Midbrain (tissue), 1 donor: ENCODE measurements at places on chromosomes 4 and X.

DNA sequence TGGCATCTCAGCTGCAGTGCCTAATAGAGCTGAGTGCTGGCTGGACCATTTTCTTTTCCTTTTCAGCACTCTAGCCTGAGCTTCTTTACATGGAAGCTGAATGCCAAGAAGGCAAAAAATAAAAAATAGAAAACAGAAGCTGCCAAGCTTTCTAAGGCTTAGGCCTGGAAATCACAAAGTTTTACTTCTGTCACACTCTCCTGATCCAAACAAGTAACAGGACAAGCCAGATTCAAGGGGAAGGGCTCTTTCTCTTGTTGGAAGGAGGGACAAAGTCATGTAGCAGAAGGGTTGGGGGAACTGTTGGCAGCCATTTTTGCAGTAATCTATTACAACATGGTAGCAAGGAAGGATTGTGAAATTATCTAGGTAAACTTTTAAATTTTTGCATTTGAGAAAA lies 131.8 kb downstream of the MSL3 start:
- no peak for DNase-seq

DNA sequence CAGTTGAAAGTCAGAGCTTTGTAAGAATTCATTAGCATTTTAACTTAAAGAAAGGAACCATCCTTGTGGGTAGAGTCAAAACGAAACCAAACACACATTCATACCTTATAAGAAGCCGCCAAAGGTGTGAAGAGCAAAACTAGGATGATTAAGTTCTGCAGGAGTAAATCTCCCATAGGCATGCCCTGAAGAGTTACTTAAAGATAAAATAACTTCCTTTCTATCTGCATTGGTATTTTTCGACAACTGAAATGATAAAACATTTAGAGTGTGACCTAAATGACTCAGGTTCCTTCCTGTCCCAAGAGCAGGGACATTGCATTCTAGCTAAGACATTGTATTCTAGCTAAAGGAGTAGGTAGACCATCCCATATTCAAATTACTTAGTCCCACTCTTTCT lies 75.3 kb downstream of the BCOR start:
- no peak for DNase-seq

- no peak for DNase-seq
These were observed 9.5 kb upstream of the CENPE start for GRCh38 chr4:103207673-103208072.

- no peak for DNase-seq
These were observed 35.6 kb upstream of the SFRP2 start for GRCh38 chr4:153824501-153824900.

DNA sequence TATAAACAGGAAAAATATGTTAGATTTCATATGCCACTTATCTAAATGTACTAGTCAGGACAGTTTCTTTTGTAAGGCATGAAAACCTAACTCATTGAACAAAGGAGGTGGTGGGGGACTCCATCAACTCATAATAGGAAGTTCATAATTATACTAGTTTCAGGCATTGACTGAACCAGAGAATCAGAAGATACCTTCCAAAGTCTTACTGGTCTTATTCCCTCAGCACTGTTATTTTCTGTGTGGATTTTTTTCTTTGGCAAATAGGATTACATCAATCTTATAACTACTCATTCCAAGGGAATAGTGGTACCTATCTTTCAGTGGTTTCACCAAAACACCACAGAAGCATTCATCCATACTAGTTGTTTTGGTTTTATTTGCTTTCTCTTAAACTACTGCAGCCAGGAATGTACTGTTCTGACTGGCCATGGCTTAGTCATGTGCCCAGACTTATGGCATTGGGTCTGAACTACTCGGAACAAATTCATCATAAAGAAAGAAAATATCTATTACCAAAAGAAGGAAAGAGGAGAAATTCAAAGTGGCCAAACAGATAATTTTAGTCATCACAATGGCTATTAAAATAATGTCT lies 273.9 kb downstream of the ARAP2 start:
- no peak for DNase-seq

- no peak for DNase-seq
These were observed 243.6 kb upstream of the CTSO start for GRCh38 chr4:156197216-156197615.

- DNase-seq, result no peak
These were observed 6.9 kb upstream of the HDAC6 start for GRCh38 chrX:48794911-48795515.

GRCh38 chrX:140502491-140503237 lies 2.2 kb downstream of the SOX3 start:
- no peak for DNase-seq

GRCh38 chrX:66012094-66012534 lies 27.8 kb downstream of the VSIG4 start:
- DNase-seq, result no peak

DNA sequence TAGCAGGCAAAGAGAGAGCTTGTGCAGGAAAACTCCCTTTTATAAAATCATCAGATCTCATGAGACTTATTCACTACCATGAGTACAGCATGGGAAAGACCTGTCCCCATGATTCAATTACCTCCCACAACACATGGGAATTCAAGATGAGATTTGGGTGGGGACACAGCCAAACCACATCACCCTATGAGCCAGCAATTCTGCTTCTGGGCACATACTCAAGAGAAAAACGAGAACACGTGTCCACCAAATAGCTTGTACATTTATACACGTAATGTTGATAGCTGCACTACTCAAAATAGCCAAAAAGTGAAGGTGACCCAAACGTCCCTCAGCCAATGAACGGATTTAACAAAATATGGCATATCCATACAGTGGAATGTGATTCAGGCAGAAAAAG lies 94.5 kb upstream of the DHRSX start:
- no peak for DNase-seq

- DNase-seq, result no peak
These were observed 57.3 kb downstream of the SEPTIN11 start for GRCh38 chr4:77006753-77007353.

DNA sequence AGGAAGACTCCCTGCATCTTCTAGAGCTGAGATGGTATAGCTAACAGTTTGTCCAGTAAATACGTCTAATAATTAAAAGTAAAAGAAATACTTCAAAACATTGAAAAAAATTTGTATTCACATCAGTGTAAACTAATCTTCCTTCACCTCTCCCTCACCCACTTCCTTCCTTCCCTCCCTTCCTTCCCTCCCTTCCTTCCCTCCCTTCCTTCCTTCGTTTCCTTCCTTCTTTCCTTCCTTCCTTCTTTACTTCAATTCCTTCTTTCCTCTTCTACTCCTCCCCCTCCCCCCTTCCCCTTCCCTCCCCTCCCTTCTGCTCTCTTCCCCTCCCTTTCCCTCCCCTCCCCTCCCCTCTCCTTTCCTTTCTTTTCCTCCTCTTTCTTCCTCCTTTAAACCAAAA lies 103.7 kb downstream of the POU4F2 start:
- DNase-seq, result no peak

DNA sequence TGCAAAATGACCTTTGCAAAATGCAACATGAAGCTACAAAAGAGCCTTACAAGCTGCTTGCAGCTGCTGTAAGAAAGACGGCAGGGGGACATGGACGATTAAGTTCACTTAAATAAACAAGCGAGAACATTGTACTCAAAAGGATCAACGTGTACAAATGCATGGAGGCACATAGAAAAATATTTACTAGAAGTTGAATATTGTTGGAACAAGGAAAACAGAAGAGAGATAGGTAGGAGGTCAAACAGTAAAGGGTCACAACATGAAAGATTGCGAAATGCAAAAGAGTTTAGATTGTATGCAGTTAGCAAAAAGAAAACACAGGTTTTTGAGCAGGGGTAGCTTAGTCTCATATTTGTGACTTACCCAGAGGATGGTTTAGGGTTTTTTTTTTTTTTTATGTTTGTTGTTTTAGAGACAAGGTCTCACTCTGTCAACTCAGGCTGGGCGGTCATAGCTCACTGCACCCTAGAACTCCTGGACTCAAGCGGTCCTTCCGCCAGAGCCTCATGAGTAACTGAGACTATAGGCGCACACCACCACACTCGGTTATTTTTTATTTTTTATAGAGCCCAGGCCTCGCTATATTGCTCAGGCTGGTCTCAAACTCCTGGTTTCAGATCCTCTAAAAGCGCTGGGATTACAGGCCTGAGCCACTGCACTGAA lies 1.4 kb upstream of the PHF8 start:
- no peak for DNase-seq

- DNase-seq, result no peak
These were observed 77.7 kb upstream of the DCAF8L1 start for GRCh38 chrX:28058901-28059300.

- DNase-seq, result no peak
These were observed 5.3 kb downstream of the PLXNB3 start for GRCh38 chrX:153769158-153769864.

DNA sequence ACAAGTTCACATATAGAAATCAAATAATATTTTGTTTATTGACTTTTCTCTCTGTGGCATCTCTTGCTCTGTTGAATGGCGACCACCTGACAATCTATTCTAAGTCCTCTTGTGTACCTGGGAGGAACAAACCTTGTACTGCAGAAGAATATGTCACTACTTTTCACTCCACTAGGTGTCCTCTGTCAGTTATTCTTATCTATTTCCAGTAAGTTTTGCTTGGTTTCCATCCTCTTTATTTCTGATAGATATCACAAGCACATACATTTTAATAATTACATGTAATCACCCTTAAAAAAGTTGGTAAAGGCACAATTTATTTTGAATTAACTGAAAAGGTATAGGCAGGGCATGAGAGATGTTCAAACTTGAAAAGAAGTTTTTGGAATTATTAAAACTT lies 238.4 kb downstream of the SNCA start:
- DNase-seq, result no peak

GRCh38 chrX:71128915-71129765 lies 10.7 kb downstream of the MED12 start:
- DNase-seq, result peak; percentile 70

DNA sequence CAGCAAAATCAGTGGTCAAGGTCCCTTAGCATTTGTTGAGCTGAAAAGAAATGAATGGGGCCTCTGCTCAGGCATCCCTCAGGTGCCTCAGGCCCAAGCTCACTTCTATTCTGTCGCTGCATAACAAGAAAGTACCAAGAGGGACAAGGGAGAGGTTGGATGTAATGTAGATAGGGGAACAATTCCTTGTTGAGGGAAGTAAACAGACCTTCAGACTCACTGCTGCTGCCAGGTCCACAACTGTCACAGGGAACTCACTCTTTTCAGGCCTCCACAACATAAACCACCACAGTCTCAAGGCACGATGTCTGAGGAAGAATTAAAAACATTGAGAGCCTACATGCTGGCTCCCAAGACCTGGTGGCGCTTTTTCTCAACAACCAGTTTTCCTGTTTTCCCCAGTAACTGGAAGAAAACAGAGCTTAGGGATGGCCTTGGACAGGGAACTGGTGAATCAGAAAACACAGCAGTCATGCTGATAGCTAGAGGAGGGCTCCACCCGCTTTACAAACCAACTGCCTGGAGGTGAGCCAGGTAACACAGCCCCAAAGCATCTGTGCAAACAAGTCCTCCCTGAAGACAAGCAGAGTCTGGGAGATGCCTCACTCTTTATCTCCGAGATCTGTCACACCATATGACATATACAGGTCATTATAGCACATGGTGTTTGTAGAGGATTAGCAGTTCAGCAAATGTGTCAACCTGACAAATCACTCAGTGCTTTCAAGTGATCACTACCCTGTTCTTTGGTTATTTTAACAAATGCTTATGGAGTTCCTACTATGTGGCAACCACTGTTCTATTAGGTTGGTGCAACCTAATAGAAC lies 14.3 kb upstream of the AWAT1 start:
- DNase-seq, result no peak

DNA sequence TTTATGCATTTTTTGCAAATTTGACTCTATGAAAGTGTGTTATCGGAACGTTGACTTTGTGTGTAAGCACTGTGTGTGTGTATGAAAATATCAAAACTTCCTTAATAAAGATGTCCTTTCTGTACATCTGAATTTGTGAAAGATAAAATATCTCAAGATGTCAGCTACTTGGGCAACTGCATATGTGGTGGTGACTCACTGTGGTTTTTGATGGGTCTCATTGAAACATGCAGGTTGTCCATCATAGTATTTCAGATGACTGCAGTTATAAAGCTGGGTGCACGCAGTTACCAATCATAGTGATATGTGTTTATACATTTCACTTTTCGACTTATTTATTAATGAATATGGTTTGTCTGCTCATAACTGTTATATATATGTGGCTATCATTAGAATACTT lies 19.7 kb upstream of the BBS12 start:
- no peak for DNase-seq

DNA sequence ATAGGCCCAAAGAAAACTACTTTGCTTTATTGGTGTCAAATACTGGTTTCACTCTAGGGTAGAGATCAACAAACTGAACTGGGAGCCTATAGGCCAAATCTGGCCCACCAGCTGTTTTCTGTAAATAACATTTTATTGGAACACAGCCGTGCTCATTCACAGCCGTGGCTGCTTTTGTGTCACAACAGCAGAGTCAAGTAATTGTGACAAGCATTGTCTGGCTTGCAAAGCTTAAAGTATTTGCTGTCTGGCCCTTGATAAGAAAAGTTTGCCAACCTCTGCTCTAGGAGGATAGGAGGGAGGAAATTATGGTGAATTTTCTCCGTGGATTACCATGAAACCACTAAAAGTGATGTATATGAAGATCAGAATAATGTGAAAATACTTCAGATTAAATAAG lies 53.4 kb downstream of the GPAT3 start:
- no peak for DNase-seq

DNA sequence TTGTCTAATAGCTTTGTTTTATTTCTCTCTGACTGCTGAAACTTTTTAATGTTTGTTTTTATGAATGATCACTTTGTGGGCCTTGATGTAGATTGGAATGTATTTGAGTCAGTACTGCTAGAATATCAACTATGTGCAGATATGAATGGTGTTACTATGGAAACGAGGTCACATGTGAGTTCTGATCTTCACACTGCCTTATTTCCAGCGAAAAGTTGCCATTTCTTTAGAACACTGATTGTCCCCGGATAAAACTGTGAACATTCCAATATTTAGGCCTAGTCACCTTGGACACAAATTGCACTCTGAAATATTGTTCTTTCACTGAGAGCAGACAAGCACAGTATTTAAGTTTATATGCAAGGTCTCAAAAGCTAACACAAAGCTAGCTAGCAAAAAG lies 27.2 kb upstream of the MAGED1 start:
- DNase-seq, result no peak

DNA sequence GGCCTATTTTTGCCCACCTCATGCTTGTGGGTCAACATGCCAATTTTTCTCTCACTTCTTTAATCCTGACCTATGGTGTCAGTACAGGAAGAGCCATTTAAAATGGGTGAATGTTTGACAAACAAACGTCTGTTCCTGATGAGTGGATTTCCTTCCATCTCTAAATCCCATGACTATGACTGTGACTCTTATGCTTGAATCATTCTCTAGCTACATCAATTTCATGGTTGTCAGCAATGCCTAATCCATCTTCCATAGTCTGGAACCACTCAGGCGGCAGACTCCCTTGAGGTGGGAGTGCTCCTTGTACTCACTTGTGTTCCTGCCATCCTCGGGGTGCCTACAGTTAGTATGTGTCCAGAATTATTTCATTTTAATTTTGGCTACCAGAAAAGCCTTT lies 194.9 kb upstream of the RPS6KA3 start:
- DNase-seq, result no peak

- DNase-seq, result no peak
These were observed 227.7 kb downstream of the LDB2 start for GRCh38 chr4:16670727-16671126.
